ENCODE measurements at places on chromosomes 13 and 19.

DNA sequence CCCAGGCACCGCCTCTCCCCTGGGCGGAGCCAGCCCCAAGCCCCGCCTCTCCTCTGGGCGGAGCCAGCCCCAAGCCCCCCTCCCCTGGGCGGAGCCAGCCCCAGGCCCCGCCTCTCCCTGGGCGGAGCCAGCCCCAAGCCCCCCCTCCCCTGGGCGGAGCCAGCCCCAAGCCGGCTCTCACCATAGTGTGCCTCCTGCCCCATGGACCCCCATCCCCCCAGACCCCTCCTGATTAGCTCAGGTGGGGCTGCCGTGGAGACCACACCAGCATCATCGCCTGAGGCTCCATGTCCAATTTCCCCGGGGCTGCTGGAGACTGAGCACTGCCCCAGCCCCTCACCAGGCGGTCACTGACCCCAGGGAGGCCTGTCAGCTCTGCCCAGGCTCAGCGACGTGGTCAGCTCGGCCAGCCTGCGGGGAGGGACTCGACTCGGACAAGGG is 4.2 kb upstream of the MADCAM1 start:
- DNase-seq = no peak

- DNase-seq = no peak
These were observed 69.1 kb downstream of the FLT1 start for GRCh38 chr13:28425793-28426192.

DNA sequence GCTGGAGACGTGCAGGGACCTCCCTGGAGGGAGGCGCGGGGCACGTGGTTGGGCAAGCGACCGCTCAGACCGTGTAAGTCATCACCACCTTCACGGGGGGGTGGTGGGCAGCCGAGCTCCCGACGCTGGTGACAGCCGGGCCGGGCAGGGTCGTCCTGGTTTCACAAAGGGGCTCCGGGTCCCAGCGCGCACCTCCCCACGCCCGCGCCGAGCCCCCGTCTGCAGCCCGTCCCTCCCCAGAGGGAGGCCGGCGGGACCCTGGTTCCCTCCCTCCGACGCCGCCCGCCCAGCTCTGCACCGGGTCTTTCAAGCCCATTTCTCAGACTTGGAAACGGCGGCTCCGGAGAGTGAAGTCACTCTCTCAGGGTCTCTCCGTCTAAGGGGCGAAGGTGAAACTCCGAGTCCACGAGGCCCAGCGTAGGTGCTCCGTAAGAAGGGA is 729 bp upstream of the ARID3A start:
- DNase-seq = no peak

GRCh38 chr13:45372189-45373161 is 31.5 kb upstream of the TPT1 start:
- no peak for DNase-seq

- DNase-seq = no peak
These were observed 878.6 kb upstream of the PCDH20 start for GRCh38 chr13:62294244-62294643.

GRCh38 chr19:55913643-55914268 is 18.4 kb downstream of the NLRP13 start:
- DNase-seq = no peak

DNA sequence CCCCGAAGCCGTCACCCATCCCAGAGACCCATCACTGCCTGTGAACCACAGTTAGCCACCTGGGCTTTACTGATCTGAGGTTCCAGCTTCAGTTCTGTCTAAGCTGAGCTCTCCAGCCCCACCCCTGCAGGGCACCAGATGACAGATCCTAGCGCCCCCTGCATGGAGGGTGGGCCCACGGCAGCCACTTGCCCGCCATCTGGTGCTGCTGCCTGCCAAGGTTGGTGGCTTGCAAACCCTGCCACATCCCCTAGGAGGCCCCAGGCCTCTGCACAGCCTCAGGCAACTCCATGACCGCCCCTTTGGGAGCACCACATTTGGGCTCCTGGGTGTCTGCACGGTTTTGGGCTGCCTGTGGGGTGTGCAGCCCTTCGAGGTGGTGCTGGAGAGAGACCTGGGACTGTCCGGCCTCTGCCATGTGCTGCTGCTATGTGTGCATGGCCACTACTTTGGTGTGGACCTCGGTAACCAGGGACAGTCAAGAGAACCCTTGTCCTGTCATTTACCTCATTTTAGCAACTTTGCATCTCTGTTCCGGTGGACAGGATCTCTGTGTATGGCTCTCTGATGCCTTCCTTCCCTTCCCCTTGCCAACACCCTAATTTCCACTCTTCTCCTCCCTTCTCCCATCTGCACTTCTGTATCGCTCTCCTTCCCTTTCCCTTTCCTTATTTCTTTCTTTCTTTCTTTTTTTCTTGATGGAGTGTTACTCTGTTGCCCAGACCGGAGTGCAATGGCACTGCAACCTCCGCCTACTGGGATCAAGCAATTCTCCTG is 17.4 kb upstream of the SDHAF1 start:
- DNase-seq = no peak

- DNase-seq = no peak
These were observed 837 bp downstream of the GNA15 start for GRCh38 chr19:3136684-3137055.

- no peak for DNase-seq
These were observed 48.8 kb downstream of the KCTD15 start for GRCh38 chr19:33845498-33845897.

GRCh38 chr13:105365021-105365550 is 1170.4 kb downstream of the EFNB2 start:
- DNase-seq = no peak

- no peak for DNase-seq
These were observed 112.8 kb downstream of the TDRD3 start for GRCh38 chr13:60509601-60510386.

DNA sequence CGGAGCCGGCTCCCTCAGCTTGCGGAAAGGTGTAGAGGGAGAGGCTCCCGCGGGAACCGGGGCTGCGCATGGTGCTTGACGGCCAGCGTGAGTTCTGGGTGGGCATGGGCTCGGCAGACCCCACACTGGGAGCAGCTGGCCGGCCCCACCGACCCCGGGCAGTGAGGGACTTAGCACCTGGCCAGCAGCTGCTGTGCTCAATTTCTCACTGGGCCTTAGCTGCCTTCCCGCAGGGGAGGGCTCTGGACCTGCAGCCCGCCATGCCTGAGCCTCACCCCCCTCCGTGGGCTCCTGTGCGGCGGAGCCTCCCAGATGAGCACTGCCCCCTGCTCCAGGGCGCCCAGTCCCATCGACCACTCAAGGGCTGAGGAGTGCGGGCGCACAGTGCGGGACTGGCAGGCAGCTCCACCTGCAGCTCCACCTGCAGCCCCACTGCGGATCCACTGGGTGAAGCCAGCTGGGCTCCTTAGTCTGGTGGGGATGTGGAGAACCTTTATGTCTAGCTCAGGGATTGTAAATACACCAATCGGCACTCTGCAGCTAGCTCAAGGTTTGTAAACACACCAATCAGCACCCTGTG is 1141.8 kb downstream of the PCDH17 start:
- no peak for DNase-seq

GRCh38 chr13:31982540-31982939 is 49.0 kb upstream of the FRY start:
- DNase-seq = peak; percentile 70

DNA sequence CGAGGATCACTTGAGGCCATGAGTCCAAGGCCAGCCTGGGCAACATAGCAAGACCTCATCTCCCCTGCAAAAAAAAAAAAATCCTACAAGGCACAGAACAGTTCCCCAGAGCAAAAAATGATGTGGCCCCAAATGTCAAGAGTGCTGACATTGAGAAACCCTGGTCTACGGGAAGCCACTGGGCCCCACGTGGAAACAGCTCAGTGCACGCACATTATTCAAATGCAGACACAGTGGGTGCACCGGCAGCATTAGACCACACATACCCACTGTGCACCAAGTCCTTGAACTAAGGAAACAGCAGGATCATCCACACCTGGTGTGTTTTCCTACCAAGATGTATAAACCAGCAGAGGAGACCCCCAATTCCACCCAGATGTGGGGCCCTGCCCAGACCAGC is 35.0 kb upstream of the ADGRE5 start:
- DNase-seq = no peak

DNA sequence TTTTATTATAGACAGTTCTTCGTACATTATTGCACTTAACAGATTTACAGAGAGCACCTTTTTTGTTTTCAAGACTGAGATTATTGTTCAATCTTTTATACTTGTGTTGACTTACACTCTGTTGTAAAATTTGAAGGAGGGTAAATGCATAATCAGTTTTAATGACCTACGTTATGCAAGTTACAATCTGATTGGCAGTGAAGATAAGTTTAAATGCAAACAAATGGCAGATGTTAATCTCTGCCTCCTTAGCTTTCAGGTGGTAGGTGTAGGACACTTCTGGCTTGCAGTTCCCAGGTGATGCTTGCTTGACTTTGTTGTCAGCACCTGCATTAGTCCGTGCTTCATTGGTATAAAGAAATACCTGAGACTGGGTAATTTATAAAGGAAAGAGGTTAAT is 424.9 kb downstream of the FGF9 start:
- DNase-seq = no peak

DNA sequence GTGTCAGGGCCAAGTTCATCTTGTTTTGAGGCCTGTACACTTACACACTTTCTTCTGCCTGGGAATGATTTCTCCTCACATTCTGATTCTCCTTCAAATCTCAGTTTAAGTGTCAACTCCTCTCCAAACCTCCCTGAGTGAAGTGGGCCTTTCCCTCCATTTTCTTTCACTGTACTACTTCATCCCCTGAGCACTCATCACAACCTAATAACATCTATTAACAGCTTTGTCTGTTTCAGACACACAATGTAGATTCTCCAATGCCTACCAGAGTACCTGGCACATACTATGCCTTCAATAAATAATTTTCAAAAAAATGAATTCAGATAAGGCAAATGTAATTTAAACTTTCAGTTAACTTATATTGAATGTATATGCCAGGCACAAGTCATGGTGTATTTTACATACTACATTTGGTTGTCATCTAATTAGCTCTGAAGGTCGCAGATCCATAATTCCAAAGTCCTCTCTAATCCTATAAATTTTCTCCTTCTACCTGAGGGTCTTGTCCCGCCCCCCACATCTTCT is 357 bp upstream of the COG6 start:
- DNase-seq = no peak

- no peak for DNase-seq
These were observed 982.6 kb upstream of the ATXN8OS start for GRCh38 chr13:69124996-69125395.

DNA sequence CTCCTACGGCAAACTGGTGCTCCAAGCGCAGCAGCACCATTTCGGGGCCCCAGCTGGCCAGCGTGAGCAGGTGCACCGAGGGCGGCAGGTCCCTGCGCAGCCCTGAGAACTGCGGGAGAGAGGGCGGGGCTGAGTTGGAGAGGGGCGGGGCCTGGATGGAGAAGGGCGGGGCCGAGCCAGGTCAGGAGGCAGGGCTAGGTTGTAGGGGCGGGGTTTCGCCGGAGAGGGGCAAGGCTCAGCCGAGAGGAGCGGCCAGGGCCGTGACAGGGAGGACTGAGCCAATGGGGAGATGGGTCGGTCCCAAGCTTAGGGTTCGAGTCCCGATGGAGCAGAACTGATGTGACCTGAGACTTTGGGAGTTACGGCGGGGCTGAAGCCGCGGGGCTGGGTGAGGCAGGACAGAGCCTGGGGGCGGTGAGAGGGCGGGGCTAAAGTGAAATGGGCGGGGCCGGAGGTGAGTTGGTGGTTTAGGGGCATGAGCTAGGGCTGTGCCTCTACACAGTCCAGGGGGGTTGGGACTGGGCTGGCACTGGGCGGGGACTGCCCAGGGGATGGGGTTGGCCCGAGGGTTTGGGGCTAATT is 19.0 kb downstream of the MAN2B1 start:
- no peak for DNase-seq

DNA sequence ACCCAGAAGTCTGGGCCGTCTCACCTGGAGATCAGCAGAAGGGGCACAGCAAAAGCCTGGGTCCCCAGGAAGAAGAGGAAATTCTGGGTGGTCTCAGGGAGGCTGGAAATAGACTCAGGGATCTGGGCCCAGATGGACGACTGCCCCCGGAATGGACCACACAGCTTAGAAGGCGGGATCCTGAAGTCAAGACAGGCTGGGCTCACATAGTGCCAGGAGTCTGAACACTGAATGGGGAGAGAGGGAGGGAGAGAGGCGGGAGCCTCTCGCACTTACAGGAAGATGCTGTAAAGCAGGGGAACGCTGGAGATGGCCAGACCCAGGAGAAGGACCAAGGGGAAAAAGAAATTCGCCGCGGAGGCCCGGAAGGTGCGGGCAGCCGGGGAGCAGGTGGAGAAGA is 1.3 kb upstream of the LENG1 start:
- DNase-seq = no peak

DNA sequence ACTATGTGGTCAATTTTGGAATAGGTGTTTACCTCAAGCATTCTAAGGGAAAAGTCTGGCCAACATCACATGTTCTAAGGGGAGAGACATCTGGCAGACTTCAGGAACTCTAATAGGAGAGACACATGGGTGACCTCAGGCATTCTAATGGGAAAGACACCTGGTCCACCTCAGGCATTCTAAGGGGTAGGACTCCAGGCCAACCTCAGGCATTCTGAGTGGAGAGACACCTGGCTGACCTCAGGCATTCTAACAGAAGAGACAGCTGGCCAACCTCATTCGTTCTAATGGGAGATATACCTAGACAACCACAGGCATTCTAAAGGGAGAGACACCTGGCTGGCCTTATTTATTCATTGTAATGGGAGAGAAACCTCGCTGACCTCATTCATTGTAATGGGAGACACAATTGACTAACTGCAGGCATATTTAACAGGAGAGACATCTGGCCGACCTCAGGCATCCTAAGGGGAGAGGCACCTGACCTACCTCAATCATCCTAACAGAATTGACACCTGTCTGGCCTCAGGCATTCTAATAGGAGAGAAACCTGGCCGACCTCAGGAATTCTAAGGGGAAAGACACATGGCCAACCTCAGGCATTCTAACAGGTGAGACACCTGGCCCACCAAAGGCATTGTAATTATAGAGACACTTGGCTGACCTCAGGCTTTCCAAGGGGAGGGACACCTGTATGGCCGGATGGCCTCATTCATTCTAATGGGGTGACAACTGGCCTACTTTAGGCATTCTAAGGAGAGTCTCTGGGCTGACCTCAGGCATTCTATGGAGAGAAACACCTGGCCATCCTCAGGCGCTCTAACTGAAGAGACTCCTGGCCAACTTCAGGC is 1346.8 kb downstream of the UQCRFS1 start:
- DNase-seq = no peak

DNA sequence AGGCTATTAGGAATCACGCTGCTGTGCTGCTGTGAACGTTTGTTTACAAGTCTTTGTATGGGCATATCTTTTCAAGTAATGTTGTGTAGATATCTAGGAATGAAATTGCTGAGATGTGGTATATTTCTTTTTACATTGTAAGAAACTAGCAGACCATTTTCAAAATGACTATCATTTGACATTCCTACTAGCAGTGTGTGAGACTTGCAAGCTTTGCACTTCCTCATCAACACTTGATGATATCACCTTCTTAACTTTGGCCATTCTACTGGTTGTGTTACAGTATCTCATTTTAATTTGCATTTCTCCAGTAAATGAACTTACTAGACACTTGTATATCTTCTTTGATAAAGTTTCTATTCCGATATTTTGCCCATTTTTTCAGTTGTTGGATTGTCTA is 12.1 kb downstream of the METTL21C start:
- no peak for DNase-seq

GRCh38 chr13:49521224-49521623 is 25.5 kb downstream of the PHF11 start:
- no peak for DNase-seq

- no peak for DNase-seq
These were observed 219.0 kb downstream of the KATNAL1 start for GRCh38 chr13:30088312-30088855.

- no peak for DNase-seq
These were observed 19.3 kb downstream of the COL4A2 start for GRCh38 chr13:110326263-110326904.

- DNase-seq = no peak
These were observed 1.3 kb upstream of the LRCH1 start for GRCh38 chr13:46551410-46552302.
